ENCODE measurements at places on chromosomes 6 and 20.
A peak's percentile ranks its signal among the peaks of the same experiment; 100 is the strongest.

DNA sequence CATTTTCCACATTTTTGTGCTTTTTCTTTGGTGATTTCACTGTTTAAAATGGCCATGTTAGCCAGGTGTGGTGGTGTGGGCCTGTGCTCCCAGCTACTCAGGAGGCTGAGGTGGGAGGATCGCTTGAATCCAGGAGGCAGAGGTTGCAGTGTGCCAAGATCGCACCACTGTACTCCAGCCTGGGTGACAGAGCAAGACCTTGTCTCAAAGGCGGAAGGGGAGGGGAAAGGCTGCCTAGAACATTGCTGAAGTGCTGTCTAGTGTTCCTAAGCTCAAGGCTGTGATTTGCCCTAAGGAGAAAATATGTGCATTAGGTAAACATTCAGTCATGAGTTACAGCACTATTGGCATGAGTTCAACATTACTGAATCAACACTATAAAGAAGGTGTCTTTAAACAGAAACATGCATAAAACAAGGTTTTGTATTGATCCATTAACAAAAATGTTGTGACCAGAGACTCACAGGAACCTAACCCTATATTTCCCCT lies 14.0 kb downstream of the ZC2HC1B start:
- DNase-seq: no peak

GRCh38 chr6:10431423-10432164 lies 16.7 kb upstream of the TFAP2A start:
- no peak for DNase-seq

- DNase-seq: no peak
Observed at GRCh38 chr6:131210469-131210868, 75.2 kb downstream of the AKAP7 start.

GRCh38 chr6:36668591-36668990 lies 9.9 kb upstream of the CDKN1A start:
- DNase-seq: no peak

GRCh38 chr20:4227085-4227821 lies 211.9 kb upstream of the RNF24 start:
- DNase-seq: no peak

GRCh38 chr6:136487759-136488425 lies 62.3 kb downstream of the MAP7 start:
- DNase-seq: no peak

GRCh38 chr20:19750101-19750606 lies 7.9 kb upstream of the RIN2 start:
- DNase-seq: peak; percentile 6

- no peak for DNase-seq
Observed at GRCh38 chr6:116059713-116060571, 749 bp downstream of the FRK start.

DNA sequence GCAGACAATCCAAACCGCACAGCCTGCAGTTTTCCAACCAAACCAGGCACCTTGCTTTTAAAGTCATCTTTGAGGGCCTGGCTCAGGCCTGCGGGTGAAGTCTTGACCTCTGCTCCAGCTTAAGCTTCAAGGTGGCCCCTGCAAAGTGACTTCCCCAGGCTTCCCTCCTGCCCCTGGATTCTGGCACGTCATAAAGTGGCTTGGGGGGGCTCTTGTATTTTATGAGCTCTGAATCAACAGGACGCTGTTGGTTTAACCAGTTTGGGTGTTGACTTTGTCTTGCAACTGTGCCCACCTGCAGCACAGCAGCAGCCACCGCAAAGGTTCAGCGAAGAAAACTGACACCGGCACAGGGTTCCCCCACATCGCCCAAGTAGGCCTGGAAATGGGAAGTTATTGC lies 81.2 kb downstream of the NFATC2 start:
- DNase-seq: no peak

GRCh38 chr6:134250776-134251175 lies 67.1 kb downstream of the SGK1 start:
- DNase-seq: no peak

DNA sequence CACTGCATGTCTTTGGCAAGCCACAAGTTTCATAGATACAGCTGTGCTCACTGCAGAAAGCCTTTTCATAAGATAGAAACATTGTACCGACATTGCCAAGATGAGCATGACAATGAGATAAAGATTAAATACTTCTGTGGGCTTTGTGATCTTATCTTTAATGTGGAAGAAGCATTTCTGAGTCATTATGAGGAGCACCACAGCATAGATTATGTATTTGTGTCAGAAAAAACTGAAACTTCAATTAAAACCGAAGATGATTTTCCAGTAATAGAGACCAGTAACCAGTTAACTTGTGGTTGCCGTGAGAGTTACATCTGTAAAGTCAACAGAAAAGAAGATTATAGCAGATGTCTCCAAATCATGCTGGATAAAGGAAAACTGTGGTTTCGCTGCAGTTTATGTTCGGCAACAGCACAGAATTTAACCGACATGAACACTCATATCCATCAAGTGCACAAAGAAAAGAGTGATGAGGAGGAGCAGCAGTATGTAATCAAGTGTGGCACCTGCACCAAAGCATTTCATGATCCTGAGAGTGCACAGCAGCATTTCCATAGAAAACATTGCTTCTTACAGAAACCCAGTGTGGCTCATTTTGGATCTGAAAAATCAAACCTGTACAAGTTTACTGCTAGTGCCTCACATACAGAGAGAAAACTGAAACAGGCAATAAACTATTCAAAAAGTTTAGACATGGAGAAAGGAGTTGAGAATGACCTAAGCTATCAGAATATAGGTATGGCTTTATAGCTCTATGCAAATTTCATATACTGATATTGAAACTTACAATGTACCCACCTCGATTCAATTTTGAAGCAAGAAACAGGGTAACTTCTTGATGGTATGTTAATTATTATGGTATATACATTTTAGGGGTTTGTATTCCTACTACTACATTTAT lies 23.9 kb upstream of the BAG2 start:
- no peak for DNase-seq

GRCh38 chr20:21709535-21709904 lies 4.1 kb downstream of the PAX1 start:
- DNase-seq: no peak

GRCh38 chr6:142485256-142485655 lies 183.4 kb downstream of the ADGRG6 start:
- peak; percentile 3 for DNase-seq

DNA sequence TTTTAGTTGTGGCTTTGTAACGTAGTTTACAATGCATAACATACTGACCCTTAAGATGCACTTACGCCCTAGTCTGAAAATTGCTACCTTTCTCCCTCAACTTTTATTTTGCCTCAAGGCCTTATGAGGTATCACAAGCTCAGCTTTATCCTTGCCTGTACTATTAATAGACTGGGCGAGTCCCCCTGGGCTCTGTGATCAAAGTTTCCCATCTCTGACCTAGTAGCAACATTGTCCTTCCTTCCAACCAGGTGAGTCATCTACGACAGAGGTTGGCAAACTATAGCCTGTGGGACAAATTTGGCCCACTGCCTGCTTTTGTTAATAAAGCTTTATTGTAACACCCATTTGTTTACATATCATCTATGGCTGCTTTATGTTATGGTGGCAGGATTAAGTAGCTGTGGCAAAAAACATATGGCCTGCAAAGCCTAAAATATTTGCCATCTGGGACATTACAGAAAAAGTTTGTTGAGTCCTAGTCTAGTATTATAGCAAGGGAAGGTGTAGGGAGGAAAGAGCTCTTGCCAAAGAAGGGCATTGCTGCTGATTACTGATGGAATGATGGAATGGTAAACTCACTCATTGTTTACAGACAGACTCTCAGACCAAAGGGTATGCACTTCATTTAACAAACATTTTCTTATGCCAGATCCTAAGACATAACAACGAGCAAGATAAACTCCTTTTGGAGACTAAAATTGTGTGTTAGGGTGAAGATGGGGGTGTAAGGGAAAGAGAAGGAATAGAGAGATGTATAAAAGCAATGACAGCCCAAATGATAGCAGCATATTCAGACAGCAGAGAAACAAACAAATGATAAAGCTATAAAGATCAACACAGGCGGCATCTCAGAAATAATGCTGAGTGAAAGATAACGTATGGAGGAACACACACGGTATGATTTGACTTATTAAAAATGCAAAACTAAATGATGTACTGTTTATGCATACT lies 74.2 kb downstream of the SLC22A23 start:
- DNase-seq: no peak

GRCh38 chr6:108492131-108492766 lies 68.5 kb upstream of the FOXO3 start:
- peak; percentile 61 for DNase-seq

- no peak for DNase-seq
Observed at GRCh38 chr6:170038708-170039107, 252.2 kb downstream of the DLL1 start.

- no peak for DNase-seq
Observed at GRCh38 chr20:6993011-6993410, 225.5 kb downstream of the BMP2 start.

GRCh38 chr6:130240232-130240631 lies 17.5 kb upstream of the SAMD3 start:
- DNase-seq: no peak

- DNase-seq: no peak
Observed at GRCh38 chr20:49286689-49287551, 9.1 kb upstream of the ZNFX1 start.

- DNase-seq: no peak
Observed at GRCh38 chr6:39901670-39902069, 32.6 kb downstream of the MOCS1 start.

DNA sequence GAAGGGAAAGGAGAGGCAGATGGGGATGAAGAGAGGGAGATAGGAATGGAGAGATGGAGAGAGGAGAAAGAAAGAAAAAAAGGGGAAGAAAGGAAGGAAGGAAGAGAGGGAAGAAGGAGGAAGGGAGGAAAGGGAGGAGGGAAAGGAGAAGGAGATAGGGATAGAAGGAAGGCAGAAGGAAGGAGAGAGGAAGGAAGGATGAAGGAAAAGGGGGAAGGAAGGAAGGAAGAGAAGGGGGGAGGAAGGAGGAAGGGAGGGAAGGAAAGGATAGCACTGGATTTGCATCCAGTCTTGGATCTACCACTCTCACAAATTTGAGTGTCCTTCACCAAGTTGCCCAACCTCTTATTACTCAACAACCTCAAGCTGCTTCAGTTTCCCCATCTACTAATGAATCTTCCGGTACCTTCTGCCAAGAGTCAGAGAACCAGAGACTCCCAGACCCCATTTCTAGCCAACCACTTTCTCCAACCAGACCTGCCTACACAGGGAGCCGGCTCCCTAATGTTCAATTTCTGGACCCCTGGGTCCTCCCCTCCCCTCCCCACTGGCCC lies 79.7 kb upstream of the FOXP4 start:
- no peak for DNase-seq

- DNase-seq: no peak
Observed at GRCh38 chr20:9225879-9226278, 157.0 kb downstream of the PLCB4 start.

- no peak for DNase-seq
Observed at GRCh38 chr20:13765299-13765698, 19.4 kb downstream of the ESF1 start.

DNA sequence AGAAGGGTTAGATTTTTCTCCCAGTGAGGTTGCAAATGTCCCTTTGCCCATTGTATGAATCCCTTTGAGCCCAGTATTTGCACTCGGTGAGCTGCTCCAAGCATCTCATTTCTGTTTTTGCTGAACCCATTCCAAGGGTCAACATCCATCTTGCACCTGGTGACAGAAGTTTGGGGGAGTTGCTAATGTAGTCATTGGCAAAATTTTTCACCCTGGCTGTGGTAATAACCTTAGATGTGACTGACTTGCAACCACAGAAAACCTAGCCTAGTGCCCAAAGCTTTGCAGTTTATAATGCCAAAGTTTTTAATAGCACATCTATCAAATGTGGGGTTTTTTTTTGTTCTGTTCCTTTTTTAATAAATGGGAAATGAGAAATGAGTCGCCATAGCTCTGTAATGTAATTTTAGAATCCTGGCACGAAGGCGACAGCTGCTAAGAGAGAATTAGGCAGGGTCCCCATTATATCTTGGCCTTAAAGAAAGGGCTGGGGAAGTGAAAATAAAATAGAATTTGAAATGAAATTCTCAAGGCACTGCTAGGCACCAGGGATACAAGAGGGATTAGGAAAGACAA lies 682.8 kb downstream of the KIF16B start:
- no peak for DNase-seq

GRCh38 chr20:15756754-15757115 lies 816.5 kb downstream of the KIF16B start:
- DNase-seq: peak; percentile 74

GRCh38 chr20:56736285-56736857 lies 107.3 kb downstream of the TFAP2C start:
- DNase-seq: no peak

DNA sequence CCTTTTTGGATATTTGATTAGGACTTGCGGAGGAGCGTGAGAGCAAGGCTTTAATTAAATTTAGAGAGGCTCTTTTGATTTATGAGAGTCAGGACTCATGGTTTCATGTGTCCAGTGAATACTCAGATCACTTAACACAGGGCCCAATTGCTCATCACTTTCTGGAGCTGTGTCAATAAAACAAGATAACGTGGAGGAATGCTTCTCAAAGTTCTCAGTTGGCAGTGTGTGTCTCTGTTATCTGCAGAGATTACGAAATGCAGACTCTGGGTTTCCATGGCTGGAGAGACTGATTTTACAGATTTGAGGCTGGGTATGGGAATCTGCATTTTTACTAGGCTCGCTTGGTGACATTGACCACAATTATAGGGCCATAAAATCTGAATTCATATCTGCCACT lies 335.8 kb upstream of the FLRT3 start:
- DNase-seq: no peak

DNA sequence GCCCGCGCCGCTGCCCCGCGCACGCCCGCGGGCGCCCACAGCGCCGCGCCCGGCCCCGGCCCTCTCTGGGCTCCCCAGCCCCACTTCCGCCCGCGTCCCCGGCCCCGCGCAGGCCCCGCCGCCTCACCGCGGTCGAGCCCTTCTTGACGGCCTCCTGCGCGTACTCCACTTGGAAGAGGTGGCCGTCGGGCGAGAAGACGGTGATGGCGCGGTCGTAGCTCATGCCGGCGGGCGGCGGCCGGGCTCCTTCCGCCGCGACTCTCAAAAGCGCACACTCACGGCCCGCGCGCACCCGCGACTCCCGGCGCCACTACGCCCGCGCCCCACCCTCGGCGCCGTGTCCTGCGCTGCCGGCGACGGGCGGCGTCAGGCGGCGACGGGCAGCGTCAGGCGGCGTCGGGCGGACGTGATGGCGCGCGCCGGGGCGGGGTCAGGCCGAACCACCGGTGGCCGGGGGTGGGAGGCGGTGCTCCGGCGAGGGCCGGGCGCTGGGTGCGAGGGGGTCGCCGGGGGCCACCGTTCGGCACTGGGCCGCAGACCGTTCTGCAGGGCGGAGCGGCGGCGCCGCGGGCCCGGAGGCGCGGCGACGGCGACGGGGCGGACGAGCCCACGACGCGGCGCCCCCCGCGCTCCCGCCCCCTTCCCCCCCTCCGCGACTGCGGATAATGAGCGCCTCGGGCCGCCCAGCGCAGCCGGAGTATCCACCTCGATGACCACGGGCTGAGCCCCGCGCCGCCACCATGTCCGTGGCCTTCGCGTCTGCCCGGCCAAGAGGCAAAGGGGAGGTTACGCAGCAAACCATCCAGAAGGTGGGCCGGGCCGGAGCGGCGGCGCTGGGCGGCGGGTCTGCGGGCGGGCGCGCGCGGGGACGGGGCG lies at the start of the genes PSMA7 and SS18L1:
TSS of gene PSMA7 (minus strand) at position 314 of the 876 bp plus-strand sequence. CDS start at position 223, 91 bp downstream.
TSS of gene SS18L1 (plus strand) at position 689 of the 876 bp plus-strand sequence. CDS start at position 741, 52 bp downstream.
- DNase-seq: peak; percentile 79
